ENCODE measurements at places on chromosomes 5 and 9.

GRCh38 chr5:164487939-164488338, 982.5 kb downstream of the MAT2B start:
- DNase-seq: no peak

DNA sequence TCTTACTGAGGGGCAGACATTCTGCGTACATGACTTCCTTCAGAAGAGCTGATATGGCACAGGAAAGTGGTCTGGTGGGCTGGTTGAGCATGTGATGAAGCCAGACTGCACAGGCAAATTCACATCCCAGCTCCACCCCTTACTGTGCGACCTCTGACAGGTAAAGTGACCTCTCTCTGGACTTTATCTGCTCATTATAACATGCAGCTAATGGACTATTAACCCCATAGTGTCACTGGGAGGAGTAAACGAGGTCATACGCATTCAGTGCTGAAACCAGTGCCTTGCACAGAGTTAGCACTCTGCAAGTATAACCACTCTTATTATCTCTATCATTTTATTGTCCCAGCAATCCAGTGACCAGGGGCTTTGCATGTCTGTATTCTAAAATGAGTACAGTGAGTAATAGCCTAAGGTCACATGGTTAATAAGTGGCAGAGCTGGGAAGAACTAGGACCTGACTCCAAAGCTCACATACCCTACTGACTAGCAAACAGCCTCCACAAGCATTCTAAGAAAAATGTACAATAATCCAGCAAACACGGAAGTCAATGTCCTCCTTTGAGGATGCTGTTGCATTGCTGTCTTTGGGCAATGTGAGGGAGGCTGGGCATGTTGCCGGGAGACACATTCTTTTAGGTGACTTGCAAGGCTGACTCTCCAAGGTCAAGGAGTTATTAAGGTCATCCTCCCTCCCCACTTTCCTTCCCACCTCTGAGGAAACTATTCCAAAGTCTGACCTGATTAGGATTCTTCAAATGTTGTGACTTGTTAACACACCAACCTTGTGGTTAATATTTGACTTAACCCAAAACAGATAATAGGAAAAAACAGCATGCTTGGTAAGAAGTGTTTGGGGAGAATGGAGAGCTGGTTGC, 19.0 kb downstream of the GLRX start:
- no peak for DNase-seq

DNA sequence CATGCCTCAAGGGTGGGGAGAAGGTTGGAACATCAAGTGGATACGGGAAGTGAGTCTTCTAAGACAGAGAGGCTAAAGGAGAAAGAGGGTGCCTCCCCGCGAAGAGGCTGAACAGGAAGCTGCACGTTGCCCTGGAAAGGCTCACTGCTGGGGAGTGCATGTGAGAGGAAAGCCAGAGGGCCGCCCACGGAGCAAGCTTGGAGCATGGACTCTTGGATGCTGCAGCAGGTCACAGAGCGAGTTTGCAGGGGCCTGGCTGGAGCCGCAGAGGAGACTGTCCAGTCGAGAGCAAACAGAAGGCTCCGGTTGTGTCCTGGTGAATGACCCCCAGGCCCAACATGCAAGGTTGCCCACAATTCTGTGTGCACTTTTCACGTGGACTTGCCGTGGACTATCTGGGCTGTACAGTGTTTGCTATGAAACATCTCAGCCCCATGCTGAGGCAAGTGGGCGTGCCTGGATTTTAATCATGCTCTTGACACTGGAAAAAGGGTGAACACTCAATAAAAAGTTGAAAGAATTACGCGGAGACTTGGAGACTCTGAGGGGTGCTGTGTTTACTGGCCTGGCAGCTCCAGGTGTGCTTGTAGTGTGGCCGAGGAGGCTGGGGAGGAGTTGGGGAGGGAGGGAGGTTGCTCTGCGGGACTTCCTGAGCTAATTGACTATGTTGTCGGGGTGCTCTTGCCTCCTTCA, 54.5 kb upstream of the GARNL3 start:
- DNase-seq: no peak

DNA sequence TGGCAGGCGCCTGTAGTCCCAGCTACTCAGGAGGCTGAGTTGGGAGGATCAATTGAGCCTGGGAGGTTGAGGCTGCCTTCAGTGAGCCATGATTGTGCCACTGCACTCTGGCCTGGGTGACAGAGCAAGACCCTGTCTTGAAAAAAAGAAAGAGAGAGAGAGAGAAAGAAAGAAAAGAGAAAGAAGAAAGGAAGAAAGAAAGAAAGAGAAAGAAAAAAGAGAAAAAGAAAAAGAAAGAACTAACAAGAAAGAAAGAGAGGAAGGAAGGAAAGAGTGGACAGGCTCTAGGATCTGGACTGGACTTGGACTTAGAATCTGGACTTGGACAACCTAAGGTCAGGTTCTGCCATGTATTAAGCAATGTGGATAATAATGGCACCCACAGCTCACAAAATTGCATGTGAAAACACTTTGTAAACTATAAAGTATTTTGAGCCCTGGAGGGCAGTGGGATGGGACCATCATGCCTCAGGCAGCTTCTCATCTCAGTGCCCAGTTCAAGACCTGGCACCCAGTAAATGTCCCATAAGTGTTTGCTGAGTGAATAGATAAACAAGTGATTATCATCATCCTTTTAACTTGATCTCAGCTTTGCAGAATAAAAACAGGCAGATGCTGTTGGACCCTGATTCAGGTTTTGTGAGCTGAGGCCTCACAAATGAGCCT, 12.8 kb upstream of the PHF19 start:
- DNase-seq: no peak

GRCh38 chr9:129107651-129108050, 2.9 kb downstream of the CRAT start:
- DNase-seq: no peak

DNA sequence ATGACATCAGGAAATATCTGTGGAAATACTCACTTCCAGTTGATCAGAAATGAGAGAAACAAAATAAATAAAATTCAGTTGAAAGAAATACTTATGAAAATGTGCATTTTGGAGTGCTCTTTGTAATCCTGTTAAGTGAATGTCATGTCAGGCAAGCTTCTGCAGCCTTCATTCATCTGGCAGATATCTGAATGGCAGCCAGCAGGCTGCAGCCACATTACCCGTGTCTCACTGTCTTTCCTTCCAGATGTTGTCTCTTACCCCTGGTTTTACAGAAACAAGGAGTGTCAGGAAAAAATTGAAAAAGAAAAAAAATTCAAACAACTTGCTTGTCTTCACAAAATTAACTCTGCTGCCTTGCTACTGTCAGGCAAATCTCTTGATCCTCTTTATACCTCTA, 445.0 kb upstream of the RIOK2 start:
- DNase-seq: no peak

- peak; percentile 14 for DNase-seq
These were observed 647.2 kb downstream of the BNC2 start for GRCh38 chr9:16223074-16223871.

GRCh38 chr5:1051366-1051720, 42.7 kb downstream of the NKD2 start:
- DNase-seq: no peak

- no peak for DNase-seq
These were observed 1952.6 kb downstream of the MAT2B start for GRCh38 chr5:165457859-165458481.

- DNase-seq: no peak
These were observed 61.8 kb upstream of the ZBTB43 start for GRCh38 chr9:126743041-126743440.

DNA sequence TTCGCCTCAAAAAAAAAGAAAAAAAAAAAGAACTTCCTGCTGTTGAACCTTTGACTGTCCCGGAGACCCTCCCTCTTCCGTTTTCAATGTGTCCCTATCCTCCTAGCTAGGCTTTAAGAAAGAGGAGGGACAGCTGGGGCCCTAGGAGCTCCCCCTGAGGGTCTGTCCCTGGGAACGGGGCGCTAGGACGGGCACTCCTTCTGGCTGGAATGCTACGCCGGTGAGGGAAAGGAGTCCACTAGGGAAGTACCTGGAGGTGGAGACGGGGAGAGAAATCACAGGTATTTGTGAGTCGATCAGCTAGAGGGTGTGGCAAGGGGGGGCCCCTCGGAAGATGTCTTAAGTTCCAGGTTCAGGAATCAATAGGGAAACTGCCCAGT, 4.6 kb downstream of the SIT1 start:
- DNase-seq: no peak

DNA sequence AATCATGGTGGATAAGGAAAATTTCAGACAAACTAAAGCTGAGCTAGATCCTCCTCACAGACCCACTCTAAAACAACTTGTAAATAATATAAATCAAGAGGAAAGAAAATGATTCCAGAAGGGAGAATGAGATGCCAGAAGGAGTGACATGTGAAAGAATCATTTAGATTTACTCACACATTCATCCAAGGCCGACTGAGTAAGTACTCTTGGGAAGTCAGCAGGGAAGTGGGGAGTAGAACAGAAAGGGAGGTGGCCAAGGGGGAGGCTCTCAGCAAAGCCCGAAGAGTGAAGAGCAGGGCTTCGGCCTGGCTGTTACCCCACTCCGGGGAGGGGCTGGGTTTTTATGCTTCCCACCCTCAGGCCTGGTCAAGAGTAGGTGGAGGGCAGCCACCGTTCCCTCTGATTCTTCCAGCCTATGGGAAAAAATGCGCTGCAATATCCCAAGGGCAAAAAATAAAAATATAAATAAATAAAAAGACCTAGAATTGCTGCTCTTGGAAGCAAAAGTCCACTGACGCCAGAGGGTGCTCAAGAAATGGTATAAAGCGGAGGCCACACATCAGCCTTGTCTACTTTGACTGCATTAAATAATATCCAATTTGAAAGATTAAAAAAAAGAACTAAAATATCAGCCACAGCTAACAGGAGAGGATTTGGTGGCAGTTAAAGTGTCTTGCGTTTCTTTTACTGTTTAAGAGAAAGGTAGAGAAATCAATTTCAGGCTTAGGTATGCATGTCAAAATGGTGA, 110.2 kb upstream of the COL5A1 start:
- no peak for DNase-seq

- no peak for DNase-seq
These were observed 346.4 kb upstream of the RIOK2 start for GRCh38 chr5:97529354-97529985.

DNA sequence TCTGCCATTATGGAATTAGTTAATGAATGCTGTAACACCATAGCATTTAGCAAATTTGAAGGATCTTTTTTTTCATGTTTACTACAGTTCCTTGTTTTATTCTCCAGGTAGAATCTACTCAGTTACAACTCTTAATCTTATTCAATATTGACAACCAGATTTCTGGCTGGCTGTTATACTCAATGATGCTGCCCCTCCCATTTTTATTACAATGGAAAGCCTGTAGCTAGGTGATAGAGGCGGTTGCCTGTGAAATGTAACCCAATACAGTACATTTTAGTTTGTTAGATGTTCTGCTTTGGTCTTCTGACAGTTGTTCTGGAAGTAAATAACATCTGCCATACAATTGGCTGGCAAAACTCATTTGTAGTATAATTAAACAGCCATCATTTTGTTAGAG, 294.2 kb downstream of the DMRTA1 start:
- no peak for DNase-seq

DNA sequence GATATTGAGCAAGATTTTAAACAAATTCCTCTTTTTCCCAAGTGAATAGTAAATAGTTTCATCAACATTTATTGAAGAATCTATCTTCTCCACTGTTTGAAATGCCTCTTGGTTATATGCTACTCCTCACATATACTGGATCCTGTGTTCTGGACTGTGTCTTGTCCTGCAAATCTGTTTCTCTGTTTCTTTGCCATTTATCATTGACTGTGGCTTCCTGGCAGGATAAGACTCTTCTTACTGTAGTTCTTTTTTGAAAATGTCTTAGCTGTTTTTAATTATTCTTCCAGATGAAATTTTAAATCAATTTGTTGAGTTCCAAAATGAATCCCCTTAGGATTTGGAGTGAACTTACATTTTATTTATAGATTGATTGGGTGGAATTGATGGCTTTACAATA, 27.8 kb downstream of the RALGPS1 start:
- DNase-seq: no peak

- no peak for DNase-seq
These were observed 4.8 kb downstream of the ADAMTSL1 start for GRCh38 chr9:18478501-18479361.

DNA sequence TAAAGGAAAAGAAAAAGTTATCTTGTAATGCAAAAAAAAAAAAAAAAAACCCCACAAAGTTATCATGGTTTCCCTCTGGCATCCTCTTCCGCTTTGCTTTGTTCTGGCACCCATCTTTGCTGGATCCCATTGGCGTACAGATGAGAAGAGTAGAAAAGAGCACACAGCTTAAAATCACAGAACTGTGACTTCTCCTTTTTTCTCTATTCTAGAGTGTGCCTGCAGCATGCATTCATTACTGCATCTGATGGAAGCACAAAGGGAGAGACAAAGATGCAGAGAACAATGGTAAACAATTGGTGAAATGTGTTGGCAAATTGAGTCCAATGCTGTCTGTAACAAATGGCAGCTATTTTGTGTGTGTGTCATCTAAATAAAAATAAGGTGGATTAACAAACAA, 440.8 kb upstream of the PIK3R1 start:
- no peak for DNase-seq

DNA sequence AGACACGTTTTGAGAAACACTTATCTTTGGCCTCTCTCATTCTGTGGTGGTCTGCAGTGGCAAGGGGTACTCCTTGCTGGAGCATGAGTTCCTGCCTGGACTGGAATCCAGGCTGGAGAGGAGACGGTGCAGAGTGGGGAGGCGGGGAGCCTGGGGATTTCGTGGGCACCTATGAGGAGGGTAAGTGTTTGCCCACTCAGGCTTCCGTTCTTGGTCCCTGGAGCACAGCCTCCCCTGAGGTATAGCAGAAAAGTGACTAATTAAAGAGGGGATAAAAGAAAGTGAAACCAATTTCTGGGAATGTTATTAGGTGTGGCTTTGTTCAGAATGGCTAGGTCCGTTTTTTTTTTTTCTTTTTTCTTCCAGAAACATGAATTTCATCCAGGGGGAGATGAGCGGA, 90.8 kb downstream of the ARHGAP26 start:
- no peak for DNase-seq

- DNase-seq: no peak
These were observed 307.5 kb downstream of the DOCK8 start for GRCh38 chr9:522190-522589.

DNA sequence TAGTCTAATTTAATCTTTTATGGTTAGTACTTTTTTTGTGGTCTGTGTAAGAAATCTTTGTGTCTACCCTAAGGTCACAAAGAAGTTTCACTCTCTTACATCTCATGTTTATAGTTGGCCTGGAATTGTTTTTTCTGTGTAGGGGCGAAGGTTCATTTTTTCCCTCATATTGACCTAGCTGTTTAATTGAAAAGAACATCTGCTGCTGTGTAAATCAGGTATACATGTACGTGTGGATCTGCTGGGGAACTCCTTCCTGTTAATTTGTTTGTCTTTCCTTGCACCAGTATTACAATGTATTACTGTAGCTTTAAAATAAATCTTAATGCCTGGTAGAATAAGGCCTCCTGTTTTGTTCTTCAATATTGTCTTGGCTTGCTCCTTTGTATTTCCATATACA, 37.8 kb downstream of the EXOSC2 start:
- no peak for DNase-seq

- DNase-seq: no peak
These were observed 156.4 kb downstream of the CACNA1B start for GRCh38 chr9:138033950-138034349.

GRCh38 chr9:131405858-131406537, 12.1 kb downstream of the PRRC2B start:
- DNase-seq: no peak
